NCI-H187 (cell line): ENCODE measurements at places on chromosomes 2 and 18.

- no peak for DNase-seq
These were observed 7.3 kb upstream of the EN1 start for GRCh38 chr2:118854507-118855345.

GRCh38 chr2:230231251-230231650 lies 5.7 kb downstream of the SP140 start:
- DNase-seq = no peak

GRCh38 chr2:6945087-6945813 lies 28.0 kb downstream of the RNF144A start:
- no peak for DNase-seq

GRCh38 chr2:8371653-8372052 lies 310.2 kb upstream of the ID2 start:
- DNase-seq = no peak

- DNase-seq = no peak
These were observed 1354.9 kb upstream of the TMEFF2 start for GRCh38 chr2:193549661-193550060.

DNA sequence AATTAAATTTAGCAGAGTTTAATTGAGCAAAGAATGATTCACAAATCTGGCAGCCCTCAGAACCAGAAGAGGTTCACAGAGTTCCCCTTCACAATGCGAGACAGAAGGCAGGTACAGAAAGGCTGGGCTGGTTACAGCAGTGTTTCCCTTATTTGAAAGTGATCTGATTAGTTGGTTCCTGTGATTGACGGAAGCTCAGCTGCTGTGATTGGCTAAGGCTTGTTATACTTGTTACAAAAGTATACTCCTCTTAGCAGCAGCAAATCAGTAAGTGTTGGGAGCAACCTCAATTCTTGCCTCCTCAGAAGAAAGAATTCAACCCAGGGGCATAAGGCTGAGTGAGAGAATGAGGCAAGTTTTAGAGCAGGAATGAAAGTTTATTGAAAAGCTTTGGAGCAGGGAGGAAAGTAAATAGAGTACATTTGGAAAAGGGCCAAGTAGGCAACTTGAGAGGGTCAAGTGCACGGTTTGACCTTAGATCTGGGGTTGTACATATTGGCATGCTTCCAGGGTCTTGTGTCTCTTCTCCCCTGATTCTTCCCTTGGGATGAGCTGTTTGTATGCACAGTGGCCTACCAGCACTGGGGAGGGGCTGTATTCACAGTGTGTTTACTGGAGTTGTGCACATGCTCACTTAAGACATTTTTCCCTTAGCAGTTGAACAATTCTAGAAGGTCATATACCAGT lies 431.8 kb upstream of the RAB12 start:
- peak; percentile 45 for DNase-seq

DNA sequence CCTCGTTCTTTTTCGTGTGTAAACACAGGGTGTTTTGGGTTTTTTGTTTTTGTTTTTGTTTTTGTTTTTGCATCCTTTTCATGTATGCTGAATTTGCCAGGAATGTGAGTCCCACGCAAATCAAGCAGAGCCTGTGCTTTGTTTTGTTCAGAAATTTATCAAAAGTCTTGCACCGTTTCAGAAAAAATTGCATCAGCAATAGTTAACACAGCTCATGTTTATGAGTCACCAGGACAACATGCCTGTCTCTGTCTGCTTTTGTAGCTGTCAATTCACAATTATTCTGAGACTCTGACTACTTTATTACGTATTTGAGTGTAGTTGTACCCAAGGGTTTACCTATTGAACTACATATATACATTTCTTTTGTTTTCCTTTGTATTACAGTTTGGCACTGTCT lies 38.3 kb downstream of the MRPL44 start:
- DNase-seq = no peak

DNA sequence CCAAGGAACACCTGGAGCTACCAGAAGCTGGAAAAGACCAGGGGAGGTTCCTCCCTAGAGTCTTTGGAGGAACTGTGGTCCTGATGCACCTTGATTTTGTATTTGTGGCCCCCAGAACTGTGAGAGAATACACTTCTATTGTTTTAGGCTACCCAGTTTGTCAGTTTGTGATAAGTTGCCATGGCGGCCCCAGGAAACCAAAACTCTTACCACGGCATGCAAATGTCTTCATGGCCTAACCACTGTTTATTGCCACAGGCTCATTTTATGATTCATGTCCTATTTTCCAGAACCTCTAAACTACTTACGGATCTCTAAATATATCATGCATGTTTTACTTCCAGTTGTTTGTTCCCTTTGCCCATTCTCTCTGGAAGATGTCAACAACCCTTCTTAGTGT lies 1250.7 kb upstream of the FAM98A start:
- DNase-seq = no peak

DNA sequence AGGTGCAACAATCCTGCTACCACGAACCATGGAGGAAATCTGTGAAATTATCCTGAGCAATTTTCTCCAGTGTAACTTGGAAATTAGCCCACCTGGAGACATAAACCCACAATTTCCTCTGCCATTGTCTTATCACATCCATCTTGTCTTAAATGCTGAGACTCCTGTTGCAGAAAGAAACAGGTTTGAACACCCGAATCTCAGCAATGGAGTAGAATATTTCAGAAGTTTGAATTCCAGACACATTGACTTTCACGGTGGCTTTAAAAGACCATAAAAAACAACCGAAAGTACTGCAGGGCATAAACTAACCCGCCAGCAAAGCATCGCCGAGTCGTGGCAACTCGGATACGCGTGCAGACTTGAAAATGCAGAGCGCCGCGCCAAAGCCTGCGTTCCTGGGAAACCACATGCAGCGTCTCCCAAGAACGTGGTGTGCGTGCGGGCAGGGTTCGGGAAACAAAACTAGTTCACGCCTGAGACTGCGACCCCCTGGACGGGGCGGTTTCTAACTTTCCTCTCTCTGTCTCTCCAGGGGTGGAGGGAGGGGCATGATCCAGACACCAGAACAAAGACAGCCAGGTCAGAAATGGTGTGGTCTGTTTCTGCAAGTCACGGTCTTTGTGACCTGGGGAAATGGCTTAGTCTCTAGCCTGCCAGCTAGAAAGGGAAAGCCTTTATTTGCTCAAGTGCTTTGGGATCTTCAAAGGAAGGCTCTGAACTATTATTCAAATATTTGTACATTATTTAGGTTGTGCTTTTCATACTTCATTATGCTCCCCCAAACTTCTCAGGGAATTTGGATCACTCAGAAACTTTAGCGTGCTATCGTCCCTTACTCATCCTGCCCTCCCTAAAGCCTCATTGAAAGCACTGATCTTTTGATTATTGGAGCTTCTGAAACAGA lies 26.9 kb upstream of the KCTD1 start:
- no peak for DNase-seq

DNA sequence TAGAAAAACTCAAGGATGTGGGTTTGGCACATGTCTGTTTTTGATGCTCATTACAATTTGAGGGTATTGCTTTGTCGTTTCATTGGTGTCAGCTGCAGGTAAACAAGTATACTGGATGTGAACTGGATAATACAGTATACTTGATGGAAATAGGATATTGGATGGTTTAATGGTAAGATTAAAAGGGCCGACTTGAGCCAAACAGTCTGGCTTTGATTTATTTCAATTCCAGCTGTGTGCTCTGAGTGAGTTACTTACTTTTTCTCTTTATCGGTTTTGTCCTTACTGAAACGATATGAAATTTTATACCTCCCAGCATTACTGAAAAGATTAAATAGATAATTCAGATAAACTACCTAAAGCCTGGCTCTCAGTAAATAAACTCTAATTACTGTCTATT lies 227.6 kb downstream of the ASXL3 start:
- DNase-seq = no peak

GRCh38 chr2:66323406-66323805 lies 111.5 kb upstream of the MEIS1 start:
- DNase-seq = no peak

DNA sequence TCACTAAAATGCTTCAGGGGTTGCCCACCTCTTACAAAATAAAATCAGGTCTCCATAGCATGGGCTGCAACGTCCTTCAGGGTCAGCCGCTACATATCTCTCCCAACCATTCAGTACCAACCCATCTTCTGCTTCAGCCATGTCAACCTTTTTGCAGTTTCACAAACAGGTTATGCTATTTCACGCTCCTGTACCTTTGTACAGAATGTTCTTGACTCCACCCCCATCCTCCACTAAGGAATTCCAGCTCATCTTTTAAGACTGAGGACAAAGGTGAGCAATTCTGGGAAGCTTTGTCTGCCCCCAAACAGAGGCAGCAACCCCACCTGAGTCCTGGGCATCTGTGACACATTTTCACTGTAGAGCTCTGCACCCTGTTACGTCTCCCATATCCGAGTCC lies 8.8 kb upstream of the EVA1A start:
- DNase-seq = no peak

DNA sequence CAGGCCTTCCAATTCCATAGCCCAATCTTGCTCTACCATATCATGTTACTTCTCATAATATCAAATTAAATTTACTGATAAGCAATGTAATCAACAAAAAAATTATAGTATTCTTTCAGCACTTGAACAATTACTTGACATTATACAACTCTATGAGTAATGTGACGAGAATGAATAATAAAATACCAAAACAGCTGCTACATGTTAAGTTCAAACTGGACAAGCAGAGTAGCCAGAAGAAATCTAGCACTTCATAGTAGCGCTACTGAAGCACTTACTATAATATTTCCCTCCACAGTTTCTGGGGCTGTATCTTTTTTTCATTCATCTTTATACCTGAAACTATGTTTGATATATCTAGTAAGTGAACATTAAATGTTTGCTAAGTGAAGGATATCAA lies 14.9 kb downstream of the PPP3R1 start:
- DNase-seq = no peak

DNA sequence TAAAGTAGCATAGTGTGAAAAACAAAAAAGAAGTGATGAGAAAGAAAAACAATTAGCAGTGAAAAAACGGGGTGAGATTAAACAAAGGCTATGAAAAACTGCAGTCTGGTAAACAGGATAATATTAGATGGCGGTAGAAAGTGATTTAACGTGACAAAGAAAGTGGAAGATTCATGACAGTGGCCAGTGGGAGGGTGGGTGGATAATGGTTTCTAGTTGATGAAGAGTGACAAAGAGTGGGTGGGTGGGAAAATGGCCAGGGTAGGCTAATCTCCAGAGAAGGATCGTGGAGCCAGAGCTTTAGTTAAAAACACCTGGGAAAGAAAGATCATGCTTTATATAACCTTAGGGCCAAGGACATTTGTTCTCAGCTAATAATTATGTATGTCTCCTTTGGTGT lies 1667.8 kb downstream of the LRP1B start:
- no peak for DNase-seq

- DNase-seq = no peak
These were observed 224.7 kb downstream of the SLC8A1 start for GRCh38 chr2:40227210-40227609.

- no peak for DNase-seq
These were observed 34.5 kb downstream of the SLC4A3 start for GRCh38 chr2:219661955-219662395.

DNA sequence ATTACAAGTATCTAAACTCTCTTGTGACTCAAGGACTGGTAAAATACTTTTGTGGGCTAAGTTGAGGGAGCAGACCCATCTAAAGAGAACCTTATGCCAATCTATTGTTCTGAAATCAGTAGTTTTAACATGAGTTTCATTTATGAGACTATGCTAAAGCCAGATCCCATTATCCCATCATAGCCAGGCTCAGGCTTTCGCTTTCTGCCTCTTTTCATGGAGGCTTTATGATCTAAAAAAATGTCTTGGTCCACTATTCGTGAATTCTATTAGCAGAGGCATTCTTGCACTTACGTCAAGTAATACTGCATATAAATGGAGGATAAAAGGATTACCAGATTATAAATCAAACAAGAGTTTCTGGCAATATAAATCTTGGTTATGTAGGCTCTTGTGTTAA lies 1636.9 kb upstream of the ACVR2A start:
- no peak for DNase-seq

DNA sequence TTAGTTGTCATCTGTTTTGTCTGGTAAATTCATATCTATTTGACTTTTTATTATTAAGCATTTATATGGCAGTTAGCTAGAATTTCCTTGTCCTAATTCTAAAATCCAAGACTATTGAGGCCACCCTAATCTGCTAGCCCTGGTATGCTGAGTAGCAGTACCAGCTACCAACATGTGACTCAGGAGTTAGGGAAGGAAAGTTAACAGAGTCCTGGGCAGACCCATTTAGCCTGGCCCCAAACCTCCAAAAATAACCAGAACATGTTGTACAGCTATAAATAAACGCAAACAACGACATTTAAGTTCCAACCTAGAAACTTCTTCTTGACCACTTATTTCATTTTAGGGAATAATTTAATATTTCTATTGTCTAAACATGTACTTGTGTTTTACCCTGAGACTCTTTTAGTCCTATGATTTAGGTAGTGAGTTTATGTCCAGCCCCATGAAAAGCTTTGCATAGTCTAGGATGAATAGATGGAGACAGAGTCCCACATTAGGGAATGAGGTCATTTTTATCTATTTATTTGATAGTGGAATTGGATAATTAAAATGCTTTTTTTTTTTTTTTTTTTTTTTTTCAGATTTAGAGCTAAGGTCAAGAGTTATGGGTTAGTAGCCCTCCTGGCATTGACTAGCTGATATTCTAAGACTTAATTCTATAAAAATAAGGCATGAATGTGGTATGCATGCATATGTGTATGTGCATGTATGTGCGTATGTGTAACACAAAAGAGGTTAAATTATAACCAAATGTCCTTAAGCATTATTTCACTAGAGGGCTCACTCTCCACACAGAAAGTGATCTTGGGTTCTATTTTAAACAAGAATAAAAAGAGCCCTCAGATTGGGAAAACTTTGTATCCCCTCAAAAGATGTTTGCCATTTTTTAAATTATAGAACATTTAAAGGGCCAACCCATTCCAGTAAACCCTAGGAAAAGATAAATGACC lies 160.1 kb upstream of the MAPRE2 start:
- no peak for DNase-seq

- DNase-seq = no peak
These were observed 20.3 kb upstream of the FAHD2A start for GRCh38 chr2:95382192-95382591.

GRCh38 chr2:217934321-217935131 lies 68.3 kb downstream of the TNS1 start:
- DNase-seq = no peak

- peak; percentile 59 for DNase-seq
These were observed at the start of gene INPP4A for GRCh38 chr2:98444436-98445176. Gene INPP4A (plus strand): TSS chr2:98444858. CDS start chr2:98520049, 75,191 bp downstream.

- DNase-seq = no peak
These were observed 766.4 kb upstream of the ID2 start for GRCh38 chr2:7915302-7916091.

DNA sequence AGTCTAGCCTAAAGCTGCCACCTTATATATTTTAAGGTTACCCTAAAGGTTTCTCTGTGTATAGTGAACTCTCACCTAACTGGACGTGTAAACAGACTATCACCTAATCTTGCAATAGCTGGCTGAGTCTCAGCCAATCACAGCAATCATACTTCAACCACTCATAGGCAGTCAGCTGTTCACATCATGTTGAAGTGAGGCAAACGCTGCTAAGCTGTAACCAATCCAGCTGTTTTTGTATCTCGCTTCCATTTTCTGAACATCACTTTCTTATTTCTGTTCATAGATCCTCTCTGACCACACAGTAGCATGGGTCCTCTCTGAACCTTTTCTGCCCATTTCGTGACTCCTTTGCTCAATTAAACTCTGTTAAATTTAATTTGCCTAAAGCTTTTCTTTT lies 468.2 kb upstream of the POU3F3 start:
- no peak for DNase-seq

- DNase-seq = no peak
These were observed 461.7 kb downstream of the STK39 start for GRCh38 chr2:167785606-167786216.
